CD4-positive, alpha-beta T cell treated with Interleukin-10 for 1 hour (primary cell): ENCODE measurements at places on chromosomes 16 and 17.
A peak's percentile ranks its signal among the peaks of the same experiment; 100 is the strongest.

- peak; percentile 13 for DNase-seq
Observed at GRCh38 chr17:43662413-43663141, 855 bp upstream of the MEOX1 start.

GRCh38 chr17:17253406-17253805 is 16.4 kb upstream of the FLCN start:
- no peak for DNase-seq

DNA sequence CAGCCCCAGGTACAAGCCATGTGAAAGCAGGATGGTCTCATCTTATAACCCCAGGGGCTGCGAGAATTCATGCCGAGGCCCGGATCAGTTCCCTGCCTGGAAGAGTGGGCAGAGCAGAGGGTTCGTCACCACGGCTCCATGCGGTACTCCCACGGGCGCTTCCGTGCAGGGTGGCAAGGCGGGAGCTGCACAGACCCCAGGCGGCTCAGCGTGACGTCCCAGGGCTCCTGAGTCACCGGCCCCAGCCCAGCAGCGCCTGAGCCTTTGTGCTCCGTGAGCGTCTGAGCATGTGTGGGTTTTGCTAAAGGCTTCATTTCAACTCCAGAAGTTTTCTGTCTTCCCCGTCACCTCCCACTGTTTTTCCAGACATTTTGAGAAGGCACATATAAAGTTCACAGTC is 71.2 kb upstream of the CHMP6 start:
- no peak for DNase-seq

DNA sequence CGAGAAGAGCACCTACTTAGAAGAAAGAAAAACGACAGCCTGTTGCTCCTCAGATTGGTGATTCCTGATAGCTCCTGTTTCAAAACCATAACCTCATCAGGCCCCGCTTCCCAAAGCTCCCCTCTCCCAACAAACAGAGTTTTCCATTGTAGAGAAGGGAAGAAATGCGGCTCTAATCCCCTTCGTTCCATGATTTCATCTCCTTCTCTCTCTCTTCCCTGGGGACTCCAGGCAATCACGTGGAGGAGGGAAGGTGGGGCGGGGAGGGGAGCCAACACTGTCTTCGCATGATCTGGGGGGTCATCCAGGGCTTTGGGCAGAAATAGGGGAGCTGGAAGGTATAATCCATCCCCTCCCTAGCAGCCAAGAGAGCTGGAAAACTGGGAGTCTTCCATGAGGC is 43.4 kb downstream of the MEOX1 start:
- no peak for DNase-seq

DNA sequence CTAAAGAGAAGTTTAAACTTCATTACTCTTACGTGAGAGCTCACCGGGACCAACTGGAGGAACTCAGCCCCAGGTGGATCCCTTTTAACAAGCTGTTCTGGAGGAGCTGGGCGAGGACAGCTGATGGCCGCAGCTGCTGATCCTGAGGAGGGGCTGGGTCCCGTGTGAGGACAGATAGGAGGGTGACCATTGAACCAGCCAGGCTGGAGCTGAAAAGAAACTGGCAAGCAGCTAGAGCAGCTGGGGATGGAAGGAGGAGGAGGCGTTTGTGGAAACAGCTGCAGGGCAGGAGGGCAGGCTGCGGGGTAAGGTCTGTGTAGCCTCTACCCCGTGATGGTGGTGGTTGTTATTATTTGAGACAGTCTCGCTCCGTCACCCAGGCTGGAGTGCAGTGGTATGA is 119.5 kb downstream of the AATF start:
- DNase-seq = no peak

DNA sequence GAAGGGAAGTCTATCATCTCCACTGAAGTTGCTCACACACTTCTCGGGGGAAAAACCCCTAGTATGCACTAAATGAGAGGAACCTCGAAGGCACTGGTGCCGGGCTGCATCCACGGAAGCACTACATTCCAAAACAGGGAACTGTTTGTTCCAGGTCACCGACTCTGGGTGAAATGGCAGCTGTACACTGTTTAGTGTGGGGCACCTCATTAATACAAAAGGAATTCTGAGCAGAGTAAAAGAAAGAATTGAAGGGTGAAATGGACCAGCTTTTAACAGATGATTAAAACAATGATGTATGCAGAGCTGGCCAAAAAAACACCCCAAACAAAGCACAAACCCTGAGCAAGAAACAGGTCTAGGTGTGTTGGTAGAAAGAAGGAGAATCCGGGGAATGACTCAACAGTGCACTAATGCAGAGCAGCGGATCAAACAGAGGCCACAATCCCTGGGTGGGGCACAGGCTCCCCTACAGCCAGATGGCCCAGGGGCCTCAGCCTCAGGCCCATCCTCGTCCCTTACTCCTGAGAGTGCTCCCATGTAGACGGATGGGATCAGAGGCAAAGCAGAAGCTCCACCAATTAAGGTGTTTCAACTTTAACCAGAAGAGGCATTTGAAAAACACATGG is 161.5 kb downstream of the ZFHX3 start:
- DNase-seq = no peak

- DNase-seq = no peak
Observed at GRCh38 chr16:24101431-24101830, 154.7 kb upstream of the CACNG3 start.

DNA sequence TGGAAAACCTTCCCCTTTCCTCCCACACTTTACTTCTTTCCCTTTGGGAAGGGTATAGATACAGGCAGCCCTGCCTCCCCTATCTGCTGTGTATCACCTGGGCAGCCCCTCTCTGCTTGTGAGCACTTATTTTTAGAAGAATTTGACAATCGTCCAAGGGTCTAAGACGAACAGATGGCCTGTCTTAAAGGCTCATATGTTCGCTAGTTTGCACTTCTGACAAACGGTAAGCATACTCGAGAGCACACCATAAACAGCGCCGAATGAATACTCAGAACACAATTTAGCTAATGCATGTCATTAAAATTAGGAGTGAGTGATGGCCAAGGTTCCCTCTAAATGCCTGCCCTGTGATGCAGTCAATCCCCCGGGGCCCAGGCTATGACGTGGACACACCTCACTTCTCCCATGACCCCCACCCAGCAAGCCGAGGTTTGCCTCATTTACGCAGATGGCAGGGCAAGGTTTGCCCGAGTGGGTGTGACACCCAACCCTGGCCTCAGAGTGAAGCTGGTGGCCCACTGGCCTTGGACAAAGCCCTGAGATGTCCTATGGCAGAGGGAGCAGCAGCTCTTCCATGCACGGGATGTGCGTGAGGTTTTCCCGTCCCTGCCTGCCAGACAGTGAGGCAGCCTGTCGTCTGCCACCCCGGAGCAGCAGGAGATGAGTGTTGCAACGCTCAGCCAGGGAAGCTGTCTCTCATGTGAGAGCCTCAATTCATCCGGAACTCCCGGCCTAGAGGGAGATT is 125.2 kb downstream of the C16orf78 start:
- no peak for DNase-seq

- DNase-seq = no peak
Observed at GRCh38 chr17:40460968-40461731, 17.9 kb downstream of the IGFBP4 start.

- no peak for DNase-seq
Observed at GRCh38 chr16:82672676-82673075, 45.9 kb downstream of the CDH13 start.

- peak; percentile 38 for DNase-seq
Observed at GRCh38 chr16:29665294-29666077, 2.4 kb downstream of the SPN start.

DNA sequence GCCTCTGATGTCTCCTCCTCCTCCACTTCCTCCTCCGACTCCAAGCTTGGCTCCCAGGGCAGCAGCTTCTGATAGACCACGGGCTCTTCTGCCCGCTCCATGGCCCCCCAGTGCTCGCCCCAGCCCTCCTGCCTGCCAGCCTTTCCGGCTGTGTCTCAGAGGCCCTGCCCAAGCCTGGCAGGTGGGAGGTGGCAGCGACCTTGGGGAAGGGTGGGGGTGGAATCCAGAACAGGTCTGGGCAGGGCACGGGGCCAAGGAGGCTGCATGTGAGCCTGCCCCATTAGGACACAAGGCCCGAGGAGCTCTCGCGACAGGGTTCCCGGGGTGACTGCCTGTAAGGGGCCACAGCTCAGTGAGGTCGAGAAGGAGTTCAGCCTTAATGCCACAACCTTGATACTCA is at the start of gene GGT6:
Gene GGT6, minus strand, starts transcription at position 157 of the 400 bp plus-strand sequence. Its CDS starts 56 bp downstream, at position 101.
- no peak for DNase-seq

DNA sequence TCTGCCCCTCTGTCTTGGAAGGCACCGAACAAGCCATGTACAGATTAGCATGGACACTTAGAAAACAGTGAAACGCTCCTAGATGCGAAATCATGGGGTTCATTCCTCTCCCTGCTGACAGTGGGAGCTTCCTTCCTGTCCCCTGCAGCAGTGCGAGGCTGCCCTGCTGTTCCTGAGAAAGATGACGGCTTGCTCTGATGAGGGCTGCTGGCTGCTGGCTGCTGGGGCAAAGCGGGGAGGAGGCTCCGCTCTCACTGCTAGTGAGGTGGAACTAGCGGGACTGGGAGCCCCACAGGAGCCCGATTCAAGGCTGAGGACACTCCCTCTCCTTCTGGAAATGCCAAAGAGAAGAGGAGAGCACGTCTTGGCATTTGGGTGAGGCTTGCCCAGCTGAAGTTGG is 25.9 kb upstream of the CACNG4 start:
- no peak for DNase-seq

GRCh38 chr17:76784926-76785325 is 47.0 kb downstream of the MFSD11 start:
- no peak for DNase-seq

- no peak for DNase-seq
Observed at GRCh38 chr16:66598111-66598510, 6.4 kb upstream of the CMTM3 start.

GRCh38 chr17:27818401-27819105 is 18.2 kb upstream of the NOS2 start:
- no peak for DNase-seq

DNA sequence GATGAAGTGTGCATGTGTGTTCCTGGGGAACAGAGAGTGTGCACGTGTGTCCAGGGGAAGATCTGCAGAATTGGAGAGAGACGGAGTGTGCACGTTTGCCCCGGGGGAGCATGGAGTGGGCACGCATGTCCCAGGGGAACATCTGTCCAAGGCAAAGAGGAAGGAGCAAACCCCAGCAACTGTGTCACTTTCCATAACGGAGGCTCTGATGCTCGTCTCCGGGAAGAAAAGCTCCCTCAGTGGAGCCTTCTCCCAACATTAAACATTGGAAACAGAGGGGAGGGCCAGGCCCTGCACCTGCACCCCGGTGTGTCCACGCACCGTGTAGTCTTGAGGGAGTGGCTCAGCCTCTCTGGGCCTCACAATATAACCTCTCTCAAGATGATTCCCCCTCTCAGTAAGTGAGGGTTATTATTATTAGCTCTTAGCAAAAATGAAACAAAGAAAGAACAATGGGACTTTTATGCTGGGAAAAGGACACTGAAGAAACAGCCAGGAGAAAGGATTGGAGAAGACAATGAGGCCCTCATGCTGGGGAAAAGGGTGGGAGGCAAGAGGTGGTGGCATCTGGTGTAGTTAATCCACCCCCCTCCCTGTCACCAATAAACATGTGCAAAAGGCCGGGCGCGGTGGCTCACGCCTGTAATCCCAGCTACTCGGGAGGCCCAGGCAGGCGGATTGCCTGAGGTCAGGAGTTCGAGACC is 7.6 kb downstream of the RAB40B start:
- DNase-seq = no peak

DNA sequence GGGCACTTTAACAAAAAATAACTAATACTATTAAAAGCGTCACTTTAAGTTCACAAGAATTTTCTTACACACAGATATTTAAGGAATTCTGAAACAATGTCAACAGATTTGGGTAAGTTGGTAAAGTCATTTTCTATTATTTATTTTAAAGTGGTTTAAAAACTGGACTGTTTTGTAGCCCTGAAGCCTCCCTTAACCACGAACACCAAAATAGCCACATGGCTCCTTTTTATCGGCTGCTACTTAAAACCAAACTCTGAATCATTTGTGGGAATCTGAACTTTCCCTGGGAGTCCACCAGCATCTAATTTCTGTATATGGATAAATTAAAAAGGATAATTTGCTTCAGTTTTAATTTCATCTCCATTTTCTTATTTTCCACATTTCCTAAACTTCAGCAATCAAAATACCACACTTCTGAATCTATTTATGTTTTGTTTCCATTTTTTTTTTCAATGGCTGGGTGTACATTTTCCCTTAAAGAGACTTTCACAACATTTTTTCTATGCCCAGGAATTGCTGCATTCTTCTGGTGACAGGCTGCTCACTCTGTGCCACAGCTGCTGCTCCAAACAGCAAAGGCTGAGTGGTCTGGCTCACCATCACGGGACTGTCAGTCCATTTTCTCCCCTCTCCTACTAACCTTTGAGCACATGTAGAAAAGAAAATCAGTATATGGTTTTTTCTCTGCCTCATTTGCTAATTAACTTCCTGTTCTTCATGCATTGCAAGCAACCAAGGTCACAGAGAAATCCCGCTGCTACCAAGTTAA is 255.5 kb upstream of the KCNJ16 start:
- DNase-seq = no peak

DNA sequence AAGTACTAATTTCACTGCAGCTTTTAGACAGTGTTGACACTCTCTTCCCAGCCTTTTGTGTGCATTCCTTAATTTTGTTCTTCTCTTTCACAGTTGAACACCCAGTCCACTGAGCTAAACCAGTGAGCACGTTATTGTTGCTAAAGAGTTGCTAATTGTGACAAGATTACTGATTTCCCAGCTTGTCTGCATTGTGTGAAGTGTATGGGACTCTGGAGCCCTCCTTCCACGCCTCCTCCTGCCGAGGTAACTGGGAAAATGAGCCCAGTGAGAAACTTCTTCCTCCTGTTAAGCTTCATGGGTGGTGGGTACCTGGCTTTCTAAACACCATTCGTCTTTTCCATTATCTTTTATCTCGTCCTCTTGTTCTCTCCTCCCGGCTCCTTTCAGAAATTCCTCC is 29.8 kb upstream of the DNAH17 start:
- DNase-seq = no peak

DNA sequence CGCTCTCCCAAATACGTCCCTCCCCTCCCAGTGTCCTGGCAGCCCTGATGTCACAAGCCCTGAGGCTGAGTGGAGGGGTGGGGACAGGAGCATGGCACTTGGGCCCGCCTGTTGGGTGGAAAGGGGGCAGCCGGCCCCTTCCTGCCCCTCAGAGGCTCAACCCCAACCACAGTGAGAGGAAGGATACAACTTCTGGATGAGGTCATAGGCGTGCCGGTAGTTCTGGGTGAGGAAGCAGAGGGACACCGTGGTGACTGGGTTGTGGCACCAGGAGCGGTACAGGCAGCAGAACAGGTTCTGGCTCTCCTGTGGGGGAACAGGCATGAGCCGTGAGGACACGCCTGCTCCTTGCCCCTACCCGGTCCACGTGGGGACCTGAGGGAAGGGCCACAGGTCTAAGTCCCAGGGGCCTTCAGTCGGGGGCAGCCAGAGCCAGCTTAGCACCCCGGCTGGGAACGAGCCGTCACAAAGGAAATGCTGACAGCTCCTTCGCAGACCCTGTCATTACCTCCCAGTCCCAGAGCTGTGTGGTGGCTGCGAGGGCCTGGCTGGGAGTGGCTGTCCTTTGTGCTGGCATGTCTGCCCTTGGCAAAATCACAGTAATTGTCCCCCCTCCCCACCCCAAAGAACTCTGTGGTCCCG is 11.2 kb upstream of the MTSS2 start:
- DNase-seq = peak; percentile 6
